ENCODE measurements at places on chromosomes 5 and 9.

GRCh38 chr9:99075246-99075912 is 29.5 kb upstream of the TGFBR1 start:
- ATAC-seq = no peak

DNA sequence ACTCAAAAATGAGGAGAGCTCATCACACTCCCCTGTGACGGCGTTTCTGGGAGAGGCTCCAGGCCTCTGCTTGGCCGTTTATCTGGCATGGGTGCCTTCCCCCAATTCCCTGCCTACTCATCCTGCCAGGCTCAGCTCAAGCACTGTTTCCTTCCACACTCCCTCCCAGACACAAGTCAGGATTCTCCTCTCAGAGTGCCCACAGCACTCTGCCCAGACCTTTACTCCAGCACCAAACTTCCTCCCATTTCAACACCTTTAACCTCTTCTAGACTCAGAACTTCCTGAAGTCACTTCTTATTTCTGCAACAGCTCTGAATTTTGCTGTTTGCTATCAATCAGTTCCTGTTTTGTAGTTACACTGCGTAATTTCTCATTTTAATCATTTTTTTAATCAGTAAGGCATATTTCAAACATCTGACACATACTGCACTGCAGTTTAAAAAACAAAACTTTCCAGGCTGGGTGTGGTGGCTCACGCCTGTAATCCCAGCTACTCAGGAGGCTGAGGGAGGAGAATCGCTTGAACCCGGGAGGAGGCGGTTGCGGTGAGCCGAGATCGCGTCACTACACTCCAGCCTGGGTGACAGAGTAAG is 16.0 kb downstream of the TRMO start:
- peak; percentile 57 for ATAC-seq

DNA sequence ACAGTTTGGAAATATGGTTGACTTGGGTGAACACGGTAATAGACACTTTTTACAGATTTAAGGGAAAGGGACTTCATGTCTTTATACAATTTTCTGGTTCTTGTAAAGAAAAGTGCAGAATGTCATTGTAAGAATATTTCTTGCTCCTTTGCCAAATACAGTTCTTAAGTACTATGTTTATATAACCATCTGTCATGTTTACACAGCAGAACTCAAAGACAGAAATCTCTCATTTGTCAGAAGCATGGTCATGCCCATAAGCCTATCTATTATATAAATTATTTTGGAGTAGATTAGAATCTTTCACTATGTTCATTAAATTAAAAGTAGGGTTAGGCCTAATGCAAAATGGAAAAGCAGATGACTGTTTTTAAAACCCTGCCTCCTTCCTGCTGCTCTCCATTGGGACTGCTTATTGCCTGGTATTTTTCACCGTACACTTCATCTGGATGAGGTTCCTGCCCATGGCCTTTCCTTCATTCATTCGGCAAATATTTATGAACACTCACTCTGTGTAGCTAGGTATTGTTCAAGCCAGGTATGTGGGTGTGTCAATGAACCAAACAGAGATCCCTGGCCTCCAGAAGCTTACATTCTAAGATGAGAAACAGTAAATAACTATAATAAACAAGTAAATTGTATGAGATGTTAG is 558.1 kb downstream of the NR2F1-AS1 start:
- no peak for ATAC-seq

DNA sequence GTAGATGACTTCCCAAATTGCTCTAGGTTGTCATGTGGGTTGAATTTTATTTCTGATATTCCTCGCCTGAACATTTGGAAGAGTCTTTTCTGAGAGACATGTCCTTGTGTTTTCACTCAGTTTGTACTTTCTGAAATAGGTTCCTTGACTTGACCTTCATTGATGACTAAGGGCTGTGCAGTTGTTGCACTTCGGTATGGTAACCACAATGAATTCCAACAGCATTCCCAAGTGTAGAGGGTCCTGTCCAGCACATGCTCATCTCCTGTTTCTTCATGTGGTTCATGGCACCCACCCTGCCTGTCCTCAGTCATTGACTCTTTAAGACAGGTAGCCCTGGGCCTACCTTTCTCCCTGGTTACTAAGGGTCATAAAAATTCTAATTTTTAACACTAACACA is 527.8 kb downstream of the MTRR start:
- ATAC-seq = no peak

GRCh38 chr5:81717860-81718259 is 33.0 kb downstream of the SSBP2 start:
- ATAC-seq = no peak

GRCh38 chr5:178839319-178839704 is 20.4 kb upstream of the ZNF354B start:
- ATAC-seq = no peak

GRCh38 chr5:168706655-168707069 is 127.5 kb upstream of the PANK3 start:
- no peak for ATAC-seq

DNA sequence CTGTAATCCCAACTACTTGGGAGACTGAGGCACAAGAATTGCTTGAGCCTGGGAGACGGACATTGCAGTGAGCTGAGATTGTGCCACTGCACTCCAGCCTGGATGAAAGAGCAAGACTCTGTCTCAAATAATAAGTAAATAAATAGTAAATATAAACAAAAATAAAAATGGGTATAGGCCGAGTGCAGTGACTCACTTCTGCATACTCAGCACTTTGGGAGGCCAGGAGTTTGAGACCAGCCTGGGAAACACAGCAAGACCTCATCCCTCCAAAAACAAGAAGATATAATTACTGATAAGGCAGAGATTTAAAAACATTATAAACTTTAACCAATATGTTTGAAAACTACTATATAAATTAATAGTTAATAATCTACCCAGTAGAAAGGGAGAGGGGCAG is 37.8 kb upstream of the SUSD1 start:
- ATAC-seq = no peak

DNA sequence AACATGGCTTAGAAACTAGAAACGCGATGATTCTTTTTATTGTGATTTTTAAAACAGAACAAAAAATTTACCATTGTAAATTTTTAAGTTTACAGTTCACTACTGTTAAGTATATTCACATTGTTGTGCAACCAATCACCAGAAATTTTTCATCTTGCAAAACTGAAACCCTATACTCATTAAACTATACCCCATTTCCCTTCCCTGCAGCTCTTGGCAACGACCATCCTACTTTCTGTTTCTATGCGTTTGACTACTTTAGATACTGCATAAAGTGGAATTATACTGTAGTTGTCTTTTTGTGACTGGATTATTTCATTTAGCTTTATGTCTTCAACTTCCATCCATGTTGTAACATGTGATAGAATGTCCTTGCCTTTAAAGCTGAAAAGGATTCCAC is 52.5 kb downstream of the SPOCK1 start:
- ATAC-seq = no peak

DNA sequence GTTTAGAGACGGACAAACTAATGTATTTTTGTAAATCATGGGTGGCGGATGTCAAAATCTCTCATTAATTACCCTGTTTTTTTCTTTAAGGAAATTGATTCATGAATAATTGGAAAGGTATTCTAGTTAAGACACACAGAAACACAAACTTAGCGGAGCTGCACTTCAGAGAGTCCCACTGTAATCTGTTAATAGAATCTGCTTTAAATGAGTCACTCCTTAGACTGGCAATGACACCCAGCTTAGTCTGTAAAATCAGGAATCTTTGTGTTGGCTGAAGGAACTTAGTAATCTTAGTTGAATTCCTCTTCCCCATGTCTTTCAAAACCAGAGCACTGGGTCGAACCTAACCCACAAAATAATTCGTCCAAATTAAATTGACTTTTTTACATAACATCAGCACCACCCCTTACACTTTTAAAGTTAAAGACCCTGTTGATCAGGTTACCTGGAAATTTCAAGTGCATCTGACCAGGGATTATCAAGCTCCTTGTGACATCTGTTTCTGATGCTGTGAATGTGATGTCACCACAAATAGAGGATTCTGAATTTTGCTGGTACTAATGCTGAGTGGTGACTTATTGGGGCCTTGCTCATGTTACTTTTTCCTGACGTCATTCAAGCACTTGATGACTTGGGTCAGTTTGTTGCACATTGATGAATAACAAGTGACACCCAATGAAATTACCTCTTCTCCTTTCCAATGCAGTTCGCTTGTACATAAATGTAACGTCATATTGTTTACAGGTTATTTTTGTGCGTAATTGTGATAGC is 313.6 kb downstream of the KCTD16 start:
- no peak for ATAC-seq

GRCh38 chr9:21778304-21778703 is 24.1 kb upstream of the MTAP start:
- no peak for ATAC-seq

GRCh38 chr9:127166651-127167524 is 44.5 kb upstream of the ANGPTL2 start:
- no peak for ATAC-seq
